ENCODE measurements at places on chromosomes 7 and 10.

DNA sequence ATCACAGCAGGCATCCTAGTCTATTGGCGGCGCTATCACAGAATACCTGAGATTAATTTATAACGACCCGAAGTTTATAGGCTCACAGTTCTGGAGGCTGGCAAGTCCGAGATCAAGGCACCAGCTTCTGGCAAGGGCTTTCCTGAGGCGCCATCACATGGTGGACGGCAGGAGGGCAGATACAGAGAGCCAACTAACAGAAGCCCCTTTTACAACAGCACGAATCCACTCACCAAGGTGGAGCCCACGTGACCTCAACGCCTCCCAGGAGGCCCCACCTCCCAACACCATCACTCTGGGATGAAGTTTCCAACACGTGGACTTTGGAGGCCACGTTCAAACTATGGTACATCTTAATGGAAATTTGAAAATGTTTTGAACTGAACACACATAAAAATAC is 255.3 kb downstream of the ELFN1 start:
- no peak for DNase-seq

DNA sequence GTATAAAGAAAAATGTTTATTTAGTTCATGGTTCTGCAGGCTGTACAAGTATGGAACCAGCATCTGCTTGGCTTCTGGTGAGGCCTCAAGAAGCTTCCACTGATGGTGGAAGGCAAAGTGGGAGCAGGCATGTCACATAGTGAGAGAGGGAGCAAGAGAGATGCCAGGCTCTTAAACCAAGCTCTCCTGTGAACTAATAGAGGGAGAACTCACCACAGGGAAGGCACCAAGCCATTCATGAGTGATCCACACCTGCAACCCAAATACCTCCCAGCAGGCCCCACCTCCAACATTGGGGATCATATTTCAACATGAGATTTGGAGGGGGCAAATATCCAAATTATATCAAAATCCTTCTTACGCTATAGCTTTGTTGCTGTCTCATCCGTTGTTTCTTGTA is 113.1 kb downstream of the CPED1 start:
- no peak for DNase-seq

DNA sequence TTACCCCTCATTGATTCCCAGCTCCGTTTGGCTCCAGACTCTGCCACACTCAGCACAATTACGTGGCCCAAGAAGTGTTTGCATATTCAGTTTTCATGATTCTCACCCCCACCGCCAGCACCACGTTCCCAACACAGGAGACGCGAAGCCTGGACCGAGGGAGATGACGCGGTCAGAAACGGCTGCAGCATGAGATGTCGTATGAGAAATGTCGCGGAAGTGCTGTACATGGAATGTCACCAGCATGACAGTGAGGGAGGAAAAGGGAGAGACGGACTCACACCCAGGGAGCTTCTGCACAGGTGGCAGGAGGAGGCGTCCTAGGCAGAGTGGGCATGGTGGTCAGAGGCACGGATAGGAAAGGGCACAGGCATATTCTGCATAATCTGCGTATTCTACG is 188.3 kb downstream of the WDR37 start:
- no peak for DNase-seq

DNA sequence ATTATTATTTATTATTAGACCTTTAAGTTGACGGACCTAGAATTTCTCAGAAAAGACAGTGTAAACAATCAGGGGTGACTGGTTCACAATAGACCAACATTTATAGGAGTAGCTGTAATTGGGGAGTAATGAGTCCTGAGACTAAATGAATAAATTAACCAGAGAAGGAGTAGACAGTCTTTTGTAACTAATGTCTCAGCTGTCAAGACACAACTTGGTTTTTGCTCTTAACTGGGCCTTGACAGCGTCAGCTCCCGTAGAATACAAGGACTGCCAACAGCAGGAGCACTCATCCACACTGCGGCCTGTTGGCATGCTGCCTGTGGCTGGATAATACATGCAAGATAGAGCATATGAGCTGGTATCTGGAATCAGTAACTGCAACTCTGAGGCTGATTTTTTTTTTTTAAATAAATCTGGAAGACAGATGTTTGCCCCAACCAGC is 123.9 kb downstream of the CACNA2D1 start:
- DNase-seq = peak; percentile 87

- no peak for DNase-seq
Observed at GRCh38 chr7:108308903-108309302, 147.3 kb downstream of the NRCAM start.

DNA sequence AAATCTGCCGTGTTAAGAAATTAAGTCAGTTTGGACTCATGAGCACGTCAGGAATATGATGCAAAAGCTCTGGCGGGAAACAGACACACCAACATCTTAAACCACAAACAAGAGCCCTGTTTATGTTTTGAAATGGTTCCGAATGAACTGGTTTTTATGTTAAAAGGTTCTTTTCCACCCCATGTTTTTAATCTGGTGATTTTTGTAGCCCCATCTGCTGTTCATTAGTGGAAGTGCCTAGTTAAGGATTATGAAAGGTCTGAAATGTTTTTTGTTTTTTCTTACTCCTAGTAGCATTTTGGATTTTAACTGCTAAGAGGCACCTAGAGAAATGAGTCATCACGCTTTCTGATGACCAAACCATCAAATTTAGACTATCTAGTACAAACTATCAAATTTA is 404.1 kb upstream of the MKI67 start:
- DNase-seq = no peak

GRCh38 chr7:137774793-137775201 is 72.0 kb downstream of the DGKI start:
- no peak for DNase-seq

- no peak for DNase-seq
Observed at GRCh38 chr7:1856161-1856887, 186.2 kb downstream of the ELFN1 start.

GRCh38 chr7:102834999-102835398 is 77.8 kb upstream of the LRRC17 start:
- no peak for DNase-seq

DNA sequence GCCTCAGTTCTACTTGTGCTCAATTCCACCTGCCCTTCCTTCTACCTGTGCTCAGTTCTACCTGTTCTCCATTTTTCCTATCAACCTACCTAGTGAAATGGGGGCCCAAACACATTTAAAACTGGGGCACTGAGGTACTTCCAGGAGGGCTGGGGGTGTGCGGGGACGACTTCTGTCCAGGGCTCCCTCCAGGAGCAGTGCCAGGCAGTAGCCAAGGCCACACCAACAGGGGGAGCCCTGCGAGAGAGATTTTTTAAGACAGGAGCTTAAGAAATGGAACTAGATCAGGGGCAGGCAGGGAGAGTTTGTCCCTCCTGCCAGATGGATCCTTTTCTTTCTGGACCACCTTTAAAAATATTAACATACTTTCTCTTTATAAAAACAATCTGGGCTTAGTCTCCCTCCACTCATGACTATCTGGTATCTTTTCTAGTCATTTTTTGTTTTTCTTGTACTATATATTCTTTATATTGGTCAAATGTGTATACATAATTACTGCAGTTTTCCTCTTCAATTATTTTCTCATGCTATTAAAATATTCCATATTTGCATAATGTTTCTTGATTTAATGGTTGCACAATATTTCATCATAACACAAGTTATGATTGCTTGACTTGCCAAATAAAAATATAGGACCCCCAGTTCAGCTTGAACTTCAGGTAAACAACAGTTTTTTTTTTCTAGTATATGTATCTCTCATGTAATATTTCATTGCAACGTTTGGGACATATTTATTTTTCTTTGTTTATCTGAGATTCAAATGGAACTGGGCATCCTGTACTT is 47.3 kb upstream of the INSYN2A start:
- no peak for DNase-seq

GRCh38 chr10:98373260-98374040 is 41.5 kb downstream of the PYROXD2 start:
- DNase-seq = no peak

- no peak for DNase-seq
Observed at GRCh38 chr10:112115781-112116385, 67.7 kb downstream of the GPAM start.

DNA sequence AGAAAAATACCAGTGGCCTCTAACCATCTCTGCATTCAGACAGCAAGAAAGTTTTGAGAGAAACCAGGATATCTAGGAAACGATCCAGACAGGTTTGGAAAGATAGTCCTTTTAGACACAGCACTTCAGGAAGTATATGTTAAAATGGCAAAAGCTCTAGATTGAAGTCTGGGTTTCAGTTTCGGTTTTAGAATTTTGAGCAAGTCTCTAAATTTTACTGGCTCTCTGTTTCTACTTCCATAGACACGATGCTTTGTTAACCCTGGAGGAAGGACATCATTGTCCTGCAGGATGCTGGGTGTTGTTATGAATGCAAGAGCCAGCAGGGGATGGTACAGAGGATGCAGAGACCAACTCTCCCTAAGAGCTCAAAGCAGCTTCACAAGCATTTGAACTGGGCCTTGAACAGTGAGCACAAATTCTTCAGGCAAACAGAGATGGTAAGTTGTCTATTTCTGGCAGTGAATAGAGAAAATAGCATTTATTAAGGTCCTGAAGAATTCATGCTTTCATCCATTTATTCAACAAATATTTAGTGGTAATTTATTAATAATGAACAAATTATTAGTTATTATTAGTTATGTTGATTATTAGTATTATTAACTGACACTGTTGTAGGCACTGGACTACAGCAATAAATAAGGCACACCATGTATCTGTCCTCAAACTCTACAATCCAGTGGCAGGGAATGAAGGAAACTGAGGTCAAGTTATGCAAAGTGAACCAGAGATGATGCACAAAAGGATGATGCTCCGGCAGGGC is 152.7 kb upstream of the NRP1 start:
- no peak for DNase-seq

DNA sequence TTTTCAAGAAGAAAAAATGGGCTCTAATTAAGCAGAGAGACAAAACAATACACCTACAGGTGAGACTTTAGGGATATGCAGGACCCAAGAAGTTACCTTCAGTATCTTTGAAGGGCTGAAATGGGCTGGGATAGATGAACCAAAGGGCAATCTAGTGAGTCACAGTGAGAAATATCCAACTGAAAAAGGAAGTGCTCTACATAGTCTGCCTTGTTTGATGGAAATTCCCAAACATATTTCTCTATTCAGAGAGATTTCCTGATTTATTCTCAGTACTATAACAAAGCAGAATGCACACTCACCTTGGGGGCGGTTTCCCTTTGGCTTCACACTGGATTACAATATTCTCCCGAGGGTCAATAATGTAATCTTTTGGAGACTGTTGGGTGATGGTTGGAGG is 104.1 kb upstream of the LAMB4 start:
- no peak for DNase-seq

GRCh38 chr10:58952747-58953466 is 223.5 kb upstream of the PHYHIPL start:
- no peak for DNase-seq

GRCh38 chr10:68826764-68827591 is at the start of gene STOX1:
Gene STOX1, plus strand, starts transcription at chr10:68827531. Its CDS starts 93 bp downstream, at chr10:68827624.
- DNase-seq = peak; percentile 68

GRCh38 chr7:106216517-106216922 is 68.3 kb downstream of the NAMPT start:
- peak; percentile 73 for DNase-seq

DNA sequence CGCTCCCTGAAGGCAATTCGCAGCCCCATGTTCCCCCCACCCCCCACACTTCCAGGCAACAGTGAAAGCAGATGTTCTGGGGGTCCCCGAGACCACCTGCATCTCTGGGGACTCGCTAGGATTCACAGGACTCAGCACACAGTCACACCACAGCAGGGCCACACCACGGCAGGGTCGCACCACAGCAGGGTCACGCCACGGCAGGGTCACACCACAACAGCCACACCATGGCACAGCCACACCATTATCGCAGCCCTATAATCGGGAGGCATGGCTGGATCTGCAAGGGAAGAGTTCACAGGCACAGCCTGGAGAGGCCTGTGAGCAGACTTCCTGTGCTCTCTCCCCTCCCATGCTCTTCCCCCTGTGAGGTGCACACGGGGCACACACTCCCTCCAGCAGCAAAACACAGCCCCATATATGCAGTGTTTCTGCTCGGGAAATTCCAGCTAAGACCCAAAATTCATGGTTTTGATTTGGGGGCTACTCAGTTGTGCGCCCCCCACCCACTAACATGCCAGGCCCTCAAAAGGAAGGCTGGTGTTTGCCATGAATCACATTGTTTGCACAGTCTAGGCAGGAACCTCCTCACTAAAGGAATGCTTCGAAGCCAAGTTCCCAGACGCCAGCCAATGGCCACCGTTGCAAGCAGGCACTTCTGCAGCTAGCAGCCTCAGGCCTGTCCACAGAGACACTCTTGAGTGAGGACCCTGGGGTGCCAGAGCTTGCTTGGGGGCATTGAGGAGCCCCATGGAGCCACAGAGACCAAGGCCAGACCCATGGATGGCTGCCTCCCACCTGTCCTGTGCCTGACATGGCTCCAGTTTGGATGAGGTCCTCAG is 7.0 kb upstream of the DPYSL4 start:
- DNase-seq = no peak

DNA sequence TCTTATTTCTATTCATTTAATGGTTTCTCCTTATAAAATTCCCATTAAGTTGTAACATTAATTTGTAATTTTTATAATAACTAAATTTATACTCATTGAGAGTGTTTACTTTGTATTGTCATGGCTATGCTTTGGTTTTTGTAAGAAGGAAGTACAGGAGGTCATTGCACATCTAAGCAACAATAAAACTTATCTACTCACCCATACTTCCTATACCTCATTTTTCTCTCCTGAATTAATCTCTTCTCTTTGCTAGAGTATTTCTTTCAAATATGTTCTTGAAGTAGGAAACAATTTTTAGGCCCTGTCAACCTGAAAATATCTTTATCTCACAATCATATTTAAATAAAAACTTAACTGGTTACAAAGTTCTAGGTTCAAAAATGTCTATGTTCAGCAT is 95.4 kb upstream of the WDR11 start:
- no peak for DNase-seq

DNA sequence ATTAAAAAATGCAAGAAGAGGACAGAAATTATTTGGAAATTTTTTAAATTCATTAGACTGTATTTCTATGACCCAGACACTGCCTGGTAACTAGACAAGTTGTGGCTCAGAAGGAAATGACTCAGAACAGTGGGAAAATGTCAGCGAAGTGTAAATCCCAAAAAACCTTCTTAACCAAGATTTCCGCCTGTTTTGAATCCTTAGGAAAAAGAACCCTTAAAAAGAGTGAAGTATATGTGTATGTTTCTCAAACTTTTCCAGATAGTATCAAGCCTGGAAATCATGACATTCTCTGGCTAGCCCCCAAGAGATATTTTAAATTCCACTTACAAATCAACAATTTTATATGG is 42.7 kb upstream of the PLXNA4 start:
- no peak for DNase-seq

Measured in tibial artery (tissue), 4 donors.